Amniotic epithelial cell (primary cell): ENCODE measurements at places on chromosomes 7 and 10.
A peak's percentile ranks its signal among the peaks of the same experiment; 100 is the strongest.

- no peak for DNase-seq
Measured at GRCh38 chr10:11282156-11282555, 264.5 kb downstream of the CELF2 start.

GRCh38 chr7:57201021-57201894 lies 69.0 kb upstream of the ZNF479 start:
- DNase-seq: no peak

GRCh38 chr10:10644008-10644646 lies 373.5 kb upstream of the CELF2 start:
- no peak for DNase-seq

- no peak for DNase-seq
Measured at GRCh38 chr7:118041251-118041878, 142.6 kb upstream of the LSM8 start.

GRCh38 chr10:125592897-125593296 lies 90.1 kb downstream of the TEX36 start:
- DNase-seq: no peak

DNA sequence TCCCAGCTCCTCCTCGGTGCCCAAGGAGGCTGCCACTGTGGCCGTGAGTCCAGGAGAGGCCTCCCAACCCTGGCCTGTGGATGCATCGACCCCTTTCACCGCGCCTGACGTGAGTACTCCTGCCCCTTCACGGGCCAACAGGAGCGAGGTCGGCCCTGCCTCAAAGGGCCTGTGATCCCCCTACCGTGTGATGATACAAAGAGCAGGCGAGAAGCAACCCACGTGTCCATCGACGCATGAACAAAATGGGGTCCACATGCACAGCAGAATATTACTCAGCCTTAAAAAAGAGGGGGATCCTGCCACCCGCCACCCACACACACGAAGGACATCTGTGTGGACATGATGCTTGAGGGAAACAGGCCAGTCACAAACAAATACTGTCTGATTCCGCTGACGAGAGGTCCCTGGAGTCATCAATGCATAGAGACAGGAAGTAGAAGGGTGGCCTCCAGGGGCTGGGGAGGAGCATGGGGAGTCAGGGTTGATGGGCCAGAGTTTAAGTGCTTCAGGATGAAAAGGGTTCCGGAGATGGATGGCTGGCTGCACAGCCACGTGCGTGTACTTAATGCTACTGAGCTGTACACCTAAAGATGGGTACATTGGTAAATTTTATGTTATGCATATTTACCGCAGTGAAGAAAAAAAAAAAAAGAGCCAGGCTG lies 151.9 kb downstream of the PRKAG2 start:
- no peak for DNase-seq

- DNase-seq: peak; percentile 1
Measured at GRCh38 chr7:154575497-154575896, 427.4 kb downstream of the PAXIP1 start.
